ENCODE measurements at places on chromosomes 6 and 20. TPM values are rescaled to one million over a fixed set of nuclear protein-coding genes. Genes with fewer than 3 reads are reported as not detected.

PDE10A gene
- 19.0 TPM for polyA plus RNA-seq

DNA sequence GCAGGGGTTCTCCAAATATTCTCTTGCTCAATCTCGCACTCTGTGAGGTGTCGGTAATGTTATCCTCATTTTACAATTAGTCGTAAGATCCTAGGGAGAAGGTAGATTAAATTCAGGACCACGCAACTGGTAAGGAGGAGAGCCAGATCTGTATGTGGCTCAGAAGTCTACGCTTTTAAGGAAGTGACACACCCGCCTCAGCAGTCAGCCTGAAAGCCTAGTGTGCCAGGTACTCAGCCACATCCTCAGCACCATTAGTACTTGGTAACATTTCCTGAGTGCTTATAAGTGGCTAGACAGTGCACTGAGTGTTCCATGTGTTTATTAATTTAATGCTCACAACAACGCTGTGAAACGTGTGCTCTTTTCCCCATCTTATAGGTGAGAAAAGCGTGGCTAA, 63.7 kb downstream of the DHX35 start:
- DNase-seq: no peak

REM1 gene
- 0.60 TPM for polyA plus RNA-seq

- DNase-seq: no peak
Observed at GRCh38 chr20:63847237-63848002, 13.9 kb upstream of the ABHD16B start.

- no peak for DNase-seq
Observed at GRCh38 chr6:119313937-119314884, 35.4 kb downstream of the MAN1A1 start.

DNA sequence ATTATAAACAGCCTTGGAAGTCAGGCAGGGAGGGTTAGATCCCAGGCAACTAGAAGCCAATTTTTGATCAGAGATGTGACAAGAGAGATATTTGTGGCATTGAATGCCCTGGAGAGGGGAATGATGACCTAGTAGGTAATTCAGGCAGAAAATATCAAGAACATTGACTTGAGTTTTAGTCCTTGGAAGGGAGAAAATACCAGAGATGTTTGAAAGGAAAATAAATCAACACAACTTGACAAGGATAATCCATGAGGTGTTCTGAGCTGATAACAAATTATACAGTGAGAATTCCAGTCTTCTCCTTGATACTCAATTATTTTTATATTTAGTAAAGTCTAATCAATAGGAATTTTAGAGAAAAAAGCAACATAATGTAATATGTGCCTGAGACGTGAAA, 10.6 kb upstream of the MARCKS start:
- DNase-seq: no peak

TMEM74B gene
- 2.0 TPM for polyA plus RNA-seq

DNA sequence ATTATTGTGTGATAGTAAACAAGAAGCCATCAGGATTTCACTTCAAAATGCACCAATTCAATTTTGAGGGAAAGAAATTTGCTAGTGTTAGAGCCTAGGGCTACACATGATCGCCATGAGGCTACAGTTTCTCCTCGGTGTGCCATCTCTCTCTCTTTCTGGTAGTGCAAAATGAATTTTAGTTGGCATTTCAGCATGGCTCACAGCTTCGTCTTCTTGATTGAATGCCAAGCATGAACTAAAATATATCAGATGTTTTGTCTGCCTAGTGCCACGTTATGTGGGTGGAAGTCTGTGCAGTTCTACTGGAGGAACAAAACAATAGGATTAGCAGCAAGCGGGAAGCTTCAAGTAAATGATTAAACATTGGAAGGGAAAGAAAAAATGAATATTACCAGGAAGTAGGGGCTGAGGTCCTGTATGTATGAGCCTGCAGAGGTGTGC, 6.8 kb upstream of the MRAP2 start:
- no peak for DNase-seq

- no peak for DNase-seq
Observed at GRCh38 chr6:113318575-113318917, 538.6 kb upstream of the MARCKS start.

STMND1 gene
- 0.26 TPM for polyA plus RNA-seq

TFB1M gene
- polyA plus RNA-seq: 17.0 TPM

MLIP gene
- polyA plus RNA-seq: 0.51 TPM

FLRT3 gene
- 179 TPM for polyA plus RNA-seq

- DNase-seq: no peak
Observed at GRCh38 chr20:38270869-38271605, 10.5 kb upstream of the KIAA1755 start.

- no peak for DNase-seq
Observed at GRCh38 chr6:11783524-11784064, 5.0 kb upstream of the ADTRP start.

GRCh38 chr6:142255785-142256184, 46.0 kb upstream of the ADGRG6 start:
- no peak for DNase-seq

CALHM5 gene
- 3.3 TPM for polyA plus RNA-seq

FOXF2 gene
- polyA plus RNA-seq: 0.08 TPM

- peak; percentile 56 for DNase-seq
Observed at GRCh38 chr6:166715992-166716391, 88.9 kb upstream of the RPS6KA2 start.

TREML1 gene
- 0.72 TPM for polyA plus RNA-seq

DNA sequence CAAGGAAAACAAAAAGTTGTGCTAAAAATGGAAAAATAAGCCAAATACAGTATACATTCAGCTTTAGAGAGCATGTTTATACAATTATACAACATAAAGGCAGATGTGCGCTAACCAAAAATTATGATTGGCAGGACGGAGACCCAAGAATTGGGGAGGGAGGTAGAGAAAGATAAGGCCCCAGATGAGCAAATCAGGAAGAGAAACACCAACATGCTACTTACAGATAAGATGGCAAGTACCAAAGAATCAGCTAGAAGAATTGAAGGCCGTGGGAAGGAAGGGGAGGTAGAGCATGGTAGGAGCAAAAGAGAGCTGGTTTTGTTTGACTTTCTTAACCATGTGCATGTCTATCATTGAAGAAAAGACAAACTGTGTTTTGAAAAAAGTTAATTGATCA, 45.4 kb downstream of the PRND start:
- DNase-seq: no peak

GGTLC1 gene
- not detected for polyA plus RNA-seq

DNA sequence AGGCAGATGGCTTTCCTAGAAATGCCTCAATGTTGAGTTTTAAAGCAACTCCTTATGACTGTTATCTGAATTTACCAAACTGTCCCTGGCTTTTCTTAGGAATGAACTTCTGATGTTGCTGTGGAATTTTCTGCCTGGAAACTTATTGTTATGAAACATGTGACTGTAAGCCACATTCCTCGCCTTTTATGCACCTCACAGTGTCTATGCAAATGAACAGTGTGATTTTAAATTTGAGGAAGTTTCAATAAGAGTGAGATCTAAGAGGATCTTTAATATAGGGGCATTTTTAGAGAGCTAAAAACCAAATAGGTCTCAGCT, 2.4 kb upstream of the CCR6 start:
- DNase-seq: no peak

DNA sequence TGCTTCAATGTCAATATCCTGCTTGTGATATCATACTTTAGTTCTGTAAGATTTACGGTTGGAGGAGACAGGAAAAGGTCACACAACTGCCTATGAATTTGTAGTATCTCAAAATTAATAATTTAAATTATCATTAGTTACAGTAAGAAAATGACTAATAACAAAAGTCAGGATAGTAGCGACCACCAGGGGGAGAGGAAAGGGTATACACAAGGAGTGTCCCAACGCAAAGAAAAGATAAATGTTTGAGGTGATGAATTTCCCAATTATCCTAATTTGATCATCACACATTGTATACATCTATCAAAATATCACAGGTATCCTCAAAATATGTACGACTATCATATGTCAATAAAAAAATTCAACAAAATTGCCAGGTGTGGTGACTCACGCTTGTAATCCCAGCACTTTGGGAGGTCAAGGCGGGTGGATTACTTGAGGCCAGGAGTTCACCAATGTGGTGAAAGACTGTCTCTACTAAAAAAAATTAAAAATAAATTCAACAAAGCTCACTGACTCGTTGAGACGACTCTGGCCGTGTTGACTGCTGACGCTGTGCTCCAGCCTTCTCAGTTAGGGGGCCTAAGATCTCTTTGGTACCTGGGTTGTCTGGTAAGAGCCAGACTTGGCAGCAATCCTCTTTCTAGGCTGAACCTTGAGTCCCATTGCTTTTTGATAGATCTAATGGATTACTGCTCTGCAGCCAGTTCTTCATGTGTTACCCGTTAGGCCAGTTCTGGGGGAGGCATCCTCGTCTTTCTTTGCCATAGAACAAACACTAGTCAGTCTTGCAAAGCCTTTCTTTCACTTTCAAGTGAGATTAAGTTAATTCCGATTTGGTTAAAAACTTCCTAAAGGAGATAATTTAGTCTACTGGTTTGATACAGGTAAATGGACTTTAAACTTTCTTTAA, 9.0 kb upstream of the OVOL2 start:
- no peak for DNase-seq

TRIM27 gene
- polyA plus RNA-seq: 75.6 TPM

DNA sequence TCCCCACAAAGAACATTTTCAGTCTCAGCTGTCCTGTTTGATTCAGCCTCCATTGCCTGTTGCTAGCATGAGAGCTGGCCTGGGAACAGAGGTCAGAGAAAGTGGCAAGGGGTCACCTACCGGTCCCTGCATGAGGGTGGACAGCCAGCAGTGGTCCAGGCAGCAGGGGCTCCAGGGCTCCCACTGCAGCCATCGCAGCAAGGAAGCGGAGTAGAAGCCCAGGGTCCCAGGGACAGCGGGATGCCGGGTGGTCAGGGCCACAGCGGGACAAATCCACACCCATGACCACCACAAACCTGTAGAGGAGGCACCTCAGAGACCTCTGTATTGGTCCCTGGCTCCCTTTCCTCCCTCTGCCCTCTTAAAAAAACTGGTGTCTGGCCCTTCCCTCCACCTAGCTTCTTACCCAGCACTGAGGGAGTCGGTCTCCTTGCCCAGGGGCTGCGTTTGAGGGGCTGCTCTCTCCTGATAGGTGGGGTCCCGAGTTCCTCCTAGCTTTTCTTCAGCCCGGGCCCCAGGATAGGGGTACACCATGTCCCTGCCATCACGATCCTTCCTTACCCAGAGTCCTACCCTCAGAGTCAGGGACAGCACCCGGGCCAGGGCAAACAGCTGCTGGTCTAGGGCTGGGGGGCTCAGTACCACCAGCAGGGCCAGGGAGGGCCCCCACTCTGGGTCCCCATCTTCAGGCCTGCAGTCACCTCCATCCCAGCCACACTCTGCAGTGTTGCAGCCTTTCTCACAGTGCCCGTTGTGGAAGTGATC, 8.4 kb upstream of the GPSM3 start:
- DNase-seq: no peak

SLC32A1 gene
- 1.4 TPM for polyA plus RNA-seq

GRCh38 chr6:5201271-5201670, 59.5 kb downstream of the LYRM4 start:
- no peak for DNase-seq

BHLHE23 gene
- not detected for polyA plus RNA-seq

DNA sequence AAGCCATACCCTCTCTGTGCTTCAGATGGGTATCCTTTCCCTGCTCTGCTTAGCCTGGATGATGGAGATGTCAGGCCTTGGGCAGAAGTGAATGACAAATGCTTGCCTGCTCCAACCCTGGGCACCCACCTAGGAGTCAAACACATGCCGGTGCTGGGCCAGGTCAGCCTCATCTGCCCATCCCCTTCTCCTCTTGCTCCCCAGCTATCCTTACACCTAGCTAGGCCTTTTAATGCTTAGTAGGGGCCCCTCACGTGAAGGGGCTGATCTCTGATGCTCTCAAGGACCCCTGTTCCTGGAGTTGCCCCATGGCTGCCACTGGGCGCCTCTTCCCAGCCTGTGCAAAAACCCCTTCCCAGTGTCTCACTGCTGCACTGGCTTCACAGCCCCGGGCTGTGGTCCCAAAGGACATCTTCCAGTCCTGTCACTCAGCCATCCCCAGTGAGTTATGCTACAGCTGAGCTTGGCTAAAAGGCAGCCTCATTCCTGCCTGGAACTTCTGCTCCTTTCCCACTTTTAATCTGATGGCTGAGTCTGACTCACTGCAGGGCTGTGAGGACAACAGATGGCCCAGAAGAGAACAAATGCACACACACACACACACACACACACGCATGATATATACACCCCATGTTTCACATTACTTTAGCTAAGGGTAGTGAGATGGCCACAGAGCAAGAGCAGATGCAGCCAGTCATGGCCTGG, 12.8 kb upstream of the SDCBP2 start:
- DNase-seq: no peak

GRCh38 chr6:71114986-71115385, 158.1 kb upstream of the B3GAT2 start:
- DNase-seq: no peak

Data from right renal cortex interstitium (tissue), 3 donors.